ENCODE measurements at places on chromosomes 6 and 20.

DNA sequence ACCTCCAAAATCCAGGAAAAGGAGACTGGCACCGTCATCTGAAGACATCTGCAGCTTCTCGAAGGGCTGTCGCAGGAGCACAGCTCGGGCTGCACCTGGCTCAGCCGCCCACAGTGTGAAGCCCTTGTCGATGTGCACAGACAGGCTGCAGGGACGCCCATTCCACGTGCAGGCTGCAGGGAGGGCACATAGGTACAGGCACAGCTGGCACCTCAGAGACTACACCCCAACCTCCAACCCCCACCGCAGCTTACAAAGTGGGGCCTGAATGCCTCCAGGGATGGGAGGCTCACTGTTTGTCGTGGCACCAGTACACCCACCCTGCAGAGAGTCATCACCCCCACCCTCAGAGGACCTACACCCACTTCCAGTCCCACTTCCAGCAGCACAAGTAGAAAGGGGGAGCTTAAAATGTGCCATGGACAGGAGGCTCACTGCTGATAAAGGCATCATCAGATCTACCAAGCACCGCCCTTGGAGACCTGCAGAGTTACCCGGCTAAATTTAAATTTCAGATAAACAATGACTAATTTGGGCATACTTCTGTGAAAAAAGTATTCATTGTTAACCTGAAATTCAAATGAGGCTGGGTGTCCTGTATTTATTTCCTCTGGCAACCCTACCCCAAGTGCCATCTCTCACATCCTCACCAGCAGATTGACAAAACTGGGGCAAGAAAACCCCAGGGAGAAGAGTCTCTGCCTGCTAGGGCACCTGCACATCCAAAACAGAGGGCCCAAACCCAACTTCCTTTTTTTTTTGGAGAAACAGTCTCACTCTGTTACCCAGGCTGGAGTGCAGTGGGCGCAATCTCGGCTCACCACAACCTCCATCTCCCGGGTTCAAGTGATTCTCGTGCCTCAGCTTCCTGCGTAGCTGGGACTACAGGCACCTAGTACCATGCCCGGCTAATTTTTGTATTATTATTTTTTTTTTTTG, 7.7 kb upstream of the CDK5RAP1 start:
- DNase-seq = no peak

DNA sequence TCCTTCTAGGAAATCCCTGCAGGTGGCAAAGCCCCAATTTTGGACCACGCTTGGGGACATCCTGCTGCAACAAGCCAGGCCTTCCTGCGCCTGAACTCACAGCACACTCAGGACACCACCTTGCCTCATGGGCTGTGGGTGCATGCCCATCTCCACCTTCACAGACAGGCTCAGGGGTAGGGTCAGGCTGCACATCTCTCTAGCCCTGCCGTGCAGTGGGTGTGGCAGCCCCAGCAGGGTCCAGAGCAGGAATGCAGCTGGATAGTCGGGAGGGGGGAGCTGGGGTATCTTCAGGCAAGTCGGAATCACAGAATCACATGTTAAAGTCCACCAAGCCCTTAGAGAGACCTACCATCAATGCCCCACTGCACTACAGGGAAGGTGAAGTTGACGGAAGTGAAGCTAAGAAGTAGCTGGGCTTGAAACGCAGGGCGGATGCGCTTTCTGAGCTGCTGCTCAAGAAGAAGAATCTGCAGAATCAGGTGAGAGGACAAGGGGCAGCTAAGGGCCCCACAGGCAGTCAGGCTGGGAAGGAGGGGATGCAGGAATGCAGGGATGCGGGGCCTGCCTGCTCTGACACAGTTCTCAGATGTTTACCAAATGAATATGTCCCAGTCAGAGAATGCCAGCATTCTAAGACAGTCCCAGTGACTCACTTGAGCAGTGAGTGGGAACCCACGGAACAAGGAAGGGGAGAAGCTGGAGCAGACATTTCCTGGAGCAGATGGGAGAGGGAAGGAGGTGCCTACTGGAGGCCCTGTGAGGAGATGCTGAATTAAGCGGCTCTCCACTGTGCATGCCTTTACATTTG, 11.3 kb downstream of the SERPINB6 start:
- DNase-seq = no peak

DNA sequence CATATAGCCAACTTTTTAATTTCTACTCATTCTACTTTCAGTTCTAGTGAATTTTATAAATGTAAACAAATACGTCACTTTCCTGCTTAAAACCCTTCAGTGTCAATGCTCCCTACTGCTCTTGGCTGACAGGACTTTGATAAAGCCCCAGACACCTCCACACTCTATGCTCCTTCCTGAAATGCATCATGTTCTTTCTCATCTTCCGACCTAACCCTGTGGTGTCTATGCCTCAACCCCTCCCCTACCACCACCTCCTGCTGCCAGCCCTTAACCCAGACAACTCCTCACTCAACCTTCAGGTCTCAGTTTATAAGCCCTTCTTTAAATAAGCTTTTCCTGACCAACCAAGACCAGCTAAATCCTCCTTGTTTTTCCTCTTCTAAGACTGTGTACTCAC, 19.1 kb downstream of the TLDC2 start:
- DNase-seq = no peak

DNA sequence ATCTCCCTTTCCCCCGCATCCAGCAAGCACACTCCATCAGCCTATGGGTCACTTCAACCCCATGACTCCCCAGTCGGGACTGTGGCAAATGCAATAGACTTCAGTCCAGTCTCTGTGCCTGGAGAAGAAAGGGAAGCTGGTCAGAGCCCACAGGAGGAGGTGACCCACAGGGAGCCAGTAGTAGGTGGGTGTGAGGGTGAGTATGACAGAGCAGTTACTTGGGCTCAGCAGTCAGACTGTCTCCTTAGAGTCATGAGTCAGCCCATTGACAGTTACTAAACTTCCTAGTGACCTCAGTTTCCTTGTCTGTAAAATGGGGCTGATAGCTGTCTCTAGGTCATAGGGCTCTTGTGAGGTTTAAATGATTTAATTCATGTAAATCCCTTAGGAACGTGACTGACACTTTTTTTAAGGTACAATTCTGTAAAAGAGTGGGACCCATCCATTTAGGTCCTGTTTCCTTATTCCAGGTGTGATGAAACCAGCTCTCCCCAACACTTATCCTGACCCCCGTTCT, 33.9 kb upstream of the HLA-C start:
- DNase-seq = no peak

- DNase-seq = no peak
Observed at GRCh38 chr20:19935842-19936241, 81.3 kb upstream of the NAA20 start.

DNA sequence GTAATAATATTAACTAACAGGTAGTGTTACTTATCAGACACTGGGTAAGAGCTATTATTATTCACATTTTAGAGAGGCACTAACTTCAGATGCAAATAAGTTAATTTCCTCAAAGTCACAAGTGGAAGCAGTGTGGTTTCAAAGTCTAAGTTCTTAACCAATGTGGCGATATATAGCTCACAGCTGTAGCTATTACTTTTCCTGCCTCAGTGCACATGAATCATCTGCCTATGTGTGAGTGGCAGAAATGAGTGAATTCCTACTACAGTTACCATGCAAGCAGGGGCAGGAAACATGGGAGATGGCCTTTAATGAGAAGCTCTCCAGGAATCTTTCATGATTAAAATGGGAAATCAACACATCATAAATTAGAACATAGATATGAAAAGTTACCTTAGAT, 126.2 kb upstream of the EYA4 start:
- DNase-seq = no peak

GRCh38 chr20:37902504-37903313, at the start of gene VSTM2L:
Gene VSTM2L, plus strand, starts transcription at chr20:37903127. Its CDS starts 224 bp downstream, at chr20:37903351.
- DNase-seq = no peak

GRCh38 chr6:88538130-88538706, 372.1 kb upstream of the CNR1 start:
- DNase-seq = no peak

DNA sequence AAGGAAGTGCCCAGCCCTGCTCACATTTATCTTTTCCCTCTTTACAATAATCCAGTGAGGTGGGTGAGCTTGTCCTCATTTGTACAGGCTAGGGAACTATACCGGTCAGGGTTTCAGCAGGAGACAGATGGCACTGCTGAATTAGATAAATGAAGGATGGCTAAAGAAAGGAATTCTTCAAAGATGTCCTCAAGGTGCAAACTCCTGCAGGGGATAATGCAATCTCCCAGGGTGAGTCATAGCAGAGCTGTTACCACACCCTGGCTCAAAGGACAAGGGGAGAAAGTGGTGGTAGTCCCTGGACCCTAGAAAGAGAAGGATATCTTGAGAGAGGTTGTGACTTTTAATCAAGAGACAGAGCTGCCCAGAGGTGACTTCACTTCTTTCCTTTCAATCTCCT, 66.7 kb downstream of the RFPL4B start:
- no peak for DNase-seq

GRCh38 chr20:40268321-40269075, 420.5 kb downstream of the MAFB start:
- DNase-seq = no peak

DNA sequence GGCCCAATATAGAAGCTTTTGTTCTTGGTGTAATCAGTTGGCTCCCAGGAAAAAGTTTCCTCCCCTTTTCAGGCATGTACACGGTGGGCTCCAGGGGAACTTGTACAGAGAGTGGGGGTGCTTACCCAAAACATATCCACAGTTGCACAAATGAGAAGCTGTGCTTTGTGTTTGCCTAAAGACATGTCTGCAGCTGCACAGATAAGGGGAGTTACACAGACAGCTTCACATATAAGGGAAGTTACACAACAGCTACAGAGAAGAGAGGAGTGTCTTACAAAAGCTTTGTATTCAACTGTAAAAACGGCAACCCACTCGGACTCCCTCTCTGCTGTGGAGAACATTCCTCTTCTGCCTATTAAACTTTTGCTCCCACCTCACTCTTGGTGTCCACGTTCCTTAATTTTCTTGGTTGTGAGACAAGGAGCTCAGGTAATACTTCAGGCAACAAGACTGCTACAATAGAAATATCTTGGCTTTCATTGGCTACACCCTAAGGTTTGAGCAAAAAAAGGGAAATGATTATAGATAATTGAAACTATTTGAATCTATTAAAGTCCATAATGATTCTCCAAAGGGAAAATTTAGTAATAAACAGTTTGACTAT, 7.4 kb upstream of the PNRC1 start:
- no peak for DNase-seq

DNA sequence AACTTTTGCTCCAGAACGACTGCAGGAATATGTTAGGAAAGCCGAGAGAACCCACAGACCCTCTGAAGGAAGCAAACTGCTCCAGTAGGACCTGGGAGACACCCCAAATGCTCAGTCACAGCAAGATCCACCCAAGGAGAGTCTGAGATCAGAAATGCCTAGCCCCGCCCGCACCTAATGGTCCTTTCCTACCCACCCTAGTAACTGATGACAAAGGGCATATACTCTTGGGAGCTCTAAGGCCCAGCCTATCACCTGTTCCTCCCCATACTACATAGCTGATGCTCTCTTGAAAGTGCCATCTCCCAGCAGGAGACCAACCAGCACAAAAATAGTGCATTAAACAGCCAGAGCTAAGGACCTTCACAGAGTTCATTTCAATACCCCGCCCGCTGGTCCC, 67.6 kb downstream of the CD2AP start:
- no peak for DNase-seq

GRCh38 chr6:473768-474452, 82.4 kb downstream of the IRF4 start:
- no peak for DNase-seq

- no peak for DNase-seq
Observed at GRCh38 chr6:139534472-139535115, 160.1 kb upstream of the CITED2 start.

GRCh38 chr6:143743301-143744166, 65.8 kb downstream of the PHACTR2 start:
- no peak for DNase-seq

- no peak for DNase-seq
Observed at GRCh38 chr6:166618866-166619761, 7.9 kb downstream of the RPS6KA2 start.

DNA sequence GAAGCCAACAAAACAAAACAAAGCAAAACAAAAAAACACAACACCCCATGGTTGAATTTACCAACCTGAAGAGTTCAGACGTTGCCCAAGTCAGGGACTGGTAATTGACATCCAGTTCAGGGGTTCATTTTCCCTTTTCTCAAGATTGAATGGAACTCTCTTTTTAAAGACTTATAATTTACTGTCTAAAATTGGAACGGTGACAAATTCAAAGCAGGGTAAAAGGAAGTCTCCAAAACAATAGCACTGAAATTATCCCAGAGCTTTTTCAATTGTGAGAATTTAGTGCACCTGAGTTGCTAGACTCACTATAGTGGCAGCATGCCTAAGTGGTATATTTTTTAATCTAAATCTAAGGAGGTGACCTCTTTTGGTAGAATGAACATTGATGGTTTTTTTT, 90.9 kb upstream of the PREP start:
- DNase-seq = no peak

DNA sequence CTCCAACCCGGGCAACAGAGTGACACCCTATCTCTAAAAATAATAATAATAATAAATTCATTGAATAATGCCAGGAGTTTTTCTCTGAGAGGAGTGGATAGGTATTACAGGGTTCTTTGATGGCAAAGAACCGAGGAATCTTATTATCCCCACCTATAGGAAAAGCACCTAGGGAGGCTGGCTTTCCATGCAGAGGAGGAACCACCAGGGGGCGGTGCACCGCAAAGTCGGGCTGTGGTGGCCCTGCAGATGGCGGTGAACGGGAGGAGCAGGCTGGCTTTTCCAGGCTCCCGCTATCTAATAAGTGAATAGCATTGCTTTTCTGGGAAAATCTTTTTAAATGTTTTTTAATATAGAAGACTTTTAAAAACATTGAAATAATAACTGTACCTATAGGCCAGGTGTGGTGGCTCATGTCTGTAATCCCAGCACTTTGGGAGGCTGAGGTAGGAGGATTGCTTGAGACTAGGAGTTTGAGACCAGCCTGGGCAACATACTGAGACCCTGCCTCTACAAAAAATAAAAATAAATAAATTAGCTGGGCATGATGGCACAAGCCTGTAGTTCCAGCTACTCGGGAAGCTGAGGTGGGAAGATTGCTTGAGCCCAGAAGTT, 864.2 kb downstream of the KIF16B start:
- no peak for DNase-seq

DNA sequence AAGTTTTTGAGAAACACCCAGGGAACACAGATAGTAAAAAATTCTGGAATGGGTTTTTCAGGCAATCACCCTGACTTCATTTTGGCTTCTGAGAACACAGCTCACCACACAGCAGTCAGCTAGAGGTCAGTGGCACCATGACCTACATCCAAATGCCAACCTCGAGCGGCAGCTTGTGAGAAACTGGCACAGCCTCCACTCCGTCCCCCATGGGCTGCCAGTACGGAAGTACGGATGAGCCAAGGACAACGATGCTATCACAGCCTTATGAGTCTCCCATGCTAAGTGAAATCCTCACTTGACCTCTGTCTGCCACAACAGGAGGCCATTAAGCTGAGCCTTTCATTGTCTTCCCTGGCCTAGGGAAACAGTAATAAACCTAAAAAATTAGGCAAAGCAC, 32.0 kb downstream of the KIF16B start:
- no peak for DNase-seq

DNA sequence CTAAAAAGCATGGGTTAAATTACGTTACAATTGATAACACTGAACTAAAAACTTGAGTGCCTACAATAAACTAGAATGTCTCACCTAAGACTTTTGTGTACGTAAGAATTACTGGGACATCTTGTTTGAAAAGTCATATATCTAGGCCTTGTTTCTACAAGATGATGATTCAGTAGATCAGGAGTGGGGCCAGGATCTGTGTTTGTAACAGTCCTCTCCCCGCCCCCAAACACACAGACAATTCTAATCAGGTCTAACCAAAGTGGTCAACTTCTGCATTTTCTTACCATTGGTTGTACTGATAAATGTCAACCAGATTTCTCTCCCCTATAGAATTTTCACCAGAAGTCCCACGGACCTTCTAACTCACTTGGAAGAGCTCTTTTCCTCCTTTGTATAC, 56.9 kb downstream of the RAMACL start:
- DNase-seq = no peak

GRCh38 chr6:33633462-33634158, 12.5 kb downstream of the ITPR3 start:
- no peak for DNase-seq
